NCI-H2081 treated with DMSO at 0.1 percent for 48 hours (cell line): ENCODE measurements at places on chromosomes 2 and 18.

DNA sequence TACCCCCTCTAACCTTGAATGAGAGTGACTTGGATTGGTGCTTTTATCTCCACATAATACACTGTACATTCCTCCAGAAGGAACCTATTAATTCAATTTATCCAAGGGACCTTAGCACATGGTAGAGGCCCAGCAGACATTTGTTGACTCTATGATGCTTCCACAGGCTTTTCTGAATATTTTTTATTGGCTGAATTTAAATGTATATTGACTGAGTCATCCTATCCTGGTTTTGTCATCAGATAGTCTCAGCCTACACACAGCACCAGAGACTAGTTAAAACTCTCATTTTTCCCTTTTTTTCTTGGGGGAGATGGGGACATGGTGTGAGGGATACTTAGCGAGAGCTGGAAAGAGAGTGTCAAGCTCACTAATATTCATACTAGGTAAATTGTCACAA, 101.6 kb downstream of the LRRC30 start:
- no peak for DNase-seq

DNA sequence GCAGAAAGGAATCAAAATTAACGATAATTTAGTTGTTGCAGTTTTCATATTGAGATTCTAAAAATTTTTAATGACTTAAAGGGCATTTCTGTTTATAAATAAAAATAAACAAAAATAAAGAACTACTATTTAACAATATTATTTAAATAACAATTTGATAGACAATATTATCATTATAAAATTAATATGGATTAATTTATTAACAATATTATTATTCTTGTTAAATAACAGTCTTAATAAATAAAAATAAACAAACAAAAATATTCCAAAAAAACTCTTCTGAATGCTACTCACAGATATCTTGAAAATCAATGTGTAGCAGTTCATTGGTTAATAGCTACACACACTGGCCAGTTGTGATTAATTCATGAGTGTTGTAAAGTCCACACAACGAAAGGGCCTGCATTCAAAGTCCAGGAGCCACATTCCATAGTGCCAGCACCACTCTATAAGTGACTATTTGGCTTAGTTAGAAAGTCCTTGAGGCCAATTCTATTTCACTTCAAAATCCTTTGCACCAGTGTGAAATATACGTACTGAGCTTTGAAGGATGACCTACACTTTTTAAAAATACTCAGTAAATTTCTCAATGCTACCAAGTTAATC, 117.1 kb downstream of the ZNF521 start:
- no peak for DNase-seq

GRCh38 chr2:179263015-179263414, 1.6 kb downstream of the SESTD1 start:
- DNase-seq, result no peak

DNA sequence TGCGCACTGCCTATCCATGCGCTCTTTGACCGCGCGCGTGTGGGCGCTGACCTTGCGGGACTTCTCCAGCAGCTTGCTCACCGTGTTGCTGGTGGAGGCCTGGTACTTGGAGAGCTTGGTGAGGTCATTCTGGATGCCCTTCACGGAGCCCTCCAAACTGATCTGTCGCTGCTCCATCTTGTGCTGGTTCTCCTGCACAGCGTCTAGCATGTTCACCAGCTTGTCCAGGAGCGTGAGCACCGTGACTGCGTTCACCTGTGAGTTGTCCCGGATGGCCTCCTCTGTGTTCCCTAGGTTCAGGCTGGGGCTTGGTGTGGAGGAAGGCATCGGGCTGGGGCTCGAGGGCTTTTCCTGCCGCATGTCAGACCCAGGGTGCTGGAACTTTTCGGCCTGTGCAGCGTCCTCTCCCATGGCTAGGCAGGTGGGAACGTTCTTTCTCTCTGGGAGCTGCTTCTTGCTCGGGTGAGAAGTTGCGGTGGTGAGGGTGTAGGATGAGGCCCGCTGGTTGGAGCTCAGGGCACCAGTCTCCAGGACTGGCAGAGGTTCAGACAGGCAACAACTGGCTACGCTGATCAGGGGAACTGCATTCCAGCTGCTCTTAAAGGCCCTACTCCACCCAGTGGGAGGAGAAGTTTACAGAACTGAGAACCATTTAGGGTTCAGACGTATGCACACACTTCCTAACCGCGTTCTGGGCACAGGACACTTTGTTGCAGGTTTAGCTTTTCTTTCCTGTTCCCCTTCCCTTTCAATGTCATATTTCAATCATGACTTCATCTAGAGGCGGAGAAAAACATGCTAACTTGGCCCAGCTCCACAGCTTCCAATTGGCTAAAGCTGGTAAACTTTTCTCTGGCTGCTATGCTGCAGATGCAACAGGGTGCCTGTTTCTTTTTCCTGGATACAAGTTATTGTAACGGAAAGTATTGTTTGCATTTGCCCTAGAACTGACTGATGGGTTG, at the start of gene CAVIN2:
Gene CAVIN2 (minus strand): TSS at position 574 of the 962 bp plus-strand sequence. CDS start 163 bp downstream, at position 411.
- no peak for DNase-seq

DNA sequence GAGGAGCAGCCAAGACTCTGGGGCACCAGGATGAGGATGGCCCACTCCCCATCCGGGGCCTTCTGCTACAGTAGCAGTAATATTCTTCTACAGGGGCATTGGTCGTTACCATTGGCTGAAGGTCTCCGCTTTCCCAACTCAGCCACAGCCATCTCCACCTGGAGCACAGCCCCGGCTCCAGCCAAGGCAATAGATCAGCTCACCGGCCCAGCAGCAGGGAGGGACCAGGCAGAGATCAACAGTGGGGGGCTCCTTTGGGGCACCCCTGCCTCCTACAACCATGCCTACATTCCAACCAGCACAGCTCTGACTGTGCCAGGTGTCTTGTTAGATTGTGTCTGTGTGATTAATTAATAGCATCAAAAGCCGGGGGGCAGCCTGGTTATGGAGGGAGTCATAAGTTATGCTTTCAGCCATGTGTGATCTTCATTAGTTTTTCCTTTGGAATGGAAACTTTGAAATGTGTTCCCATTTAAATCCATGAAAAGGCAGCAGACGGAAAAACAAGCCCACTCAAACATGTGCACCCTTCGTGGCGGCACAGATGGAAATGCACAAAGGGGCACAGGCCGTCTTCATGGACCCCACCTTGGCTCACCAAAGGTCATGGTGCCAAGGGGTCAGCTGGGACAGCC, 68.6 kb upstream of the BZW1 start:
- DNase-seq, result no peak

GRCh38 chr2:237016121-237016915, 69.4 kb upstream of the COPS8 start:
- DNase-seq, result no peak

DNA sequence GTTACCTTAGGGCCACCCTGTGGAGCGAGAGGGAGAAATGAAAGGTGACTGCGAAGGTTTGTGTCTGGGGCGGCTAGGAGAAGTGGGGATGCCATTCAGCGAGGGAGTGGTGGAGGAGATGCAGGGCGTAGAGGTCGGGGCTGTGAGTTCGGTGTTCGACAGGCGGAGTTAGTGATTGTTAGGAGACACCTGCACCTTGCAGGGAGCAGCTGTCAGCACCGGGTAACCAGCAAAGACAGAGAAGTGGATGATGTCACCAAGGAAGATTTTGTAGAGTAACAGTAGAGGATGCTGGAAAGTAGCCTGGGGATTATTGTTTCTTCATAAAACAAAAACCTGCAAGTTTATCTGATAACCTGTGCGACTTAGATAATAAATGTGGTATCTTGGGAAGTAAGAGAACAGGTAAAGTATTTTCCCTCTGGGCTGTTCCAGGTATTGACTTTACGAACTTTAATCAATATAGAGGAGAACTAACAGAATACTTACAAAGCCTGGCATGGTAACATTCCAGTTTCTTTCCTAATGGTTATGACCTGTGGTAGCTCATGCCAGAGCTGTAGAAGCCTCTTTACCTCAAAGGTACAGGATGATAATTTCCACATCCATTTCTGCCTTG, 63.8 kb downstream of the SPTBN1 start:
- no peak for DNase-seq
